Kasumi-1 (cell line): ENCODE measurements at places on chromosomes 16 and 17.

- no peak for DNase-seq
Observed at GRCh38 chr17:74385201-74385600, 17.9 kb downstream of the GPR142 start.

DNA sequence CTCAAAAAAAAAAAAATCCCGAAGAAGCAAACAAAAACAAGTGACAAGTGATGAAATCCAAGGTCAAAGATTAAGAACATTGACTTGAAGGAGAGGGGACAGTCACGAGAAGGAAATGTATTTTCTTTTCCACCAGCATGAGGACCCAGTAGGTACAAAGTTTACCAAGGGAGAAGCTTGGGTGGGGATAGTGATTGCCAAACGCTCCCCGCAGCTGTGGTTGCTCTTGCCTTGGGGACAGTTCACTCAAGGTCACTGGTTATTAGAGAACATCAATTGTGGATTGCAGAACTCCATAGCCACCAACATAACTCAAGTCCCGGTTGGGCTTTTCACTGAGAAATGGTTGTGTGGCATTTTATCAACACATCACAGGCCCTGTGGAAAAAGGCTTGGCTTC lies 27.0 kb downstream of the RSL1D1 start:
- no peak for DNase-seq

DNA sequence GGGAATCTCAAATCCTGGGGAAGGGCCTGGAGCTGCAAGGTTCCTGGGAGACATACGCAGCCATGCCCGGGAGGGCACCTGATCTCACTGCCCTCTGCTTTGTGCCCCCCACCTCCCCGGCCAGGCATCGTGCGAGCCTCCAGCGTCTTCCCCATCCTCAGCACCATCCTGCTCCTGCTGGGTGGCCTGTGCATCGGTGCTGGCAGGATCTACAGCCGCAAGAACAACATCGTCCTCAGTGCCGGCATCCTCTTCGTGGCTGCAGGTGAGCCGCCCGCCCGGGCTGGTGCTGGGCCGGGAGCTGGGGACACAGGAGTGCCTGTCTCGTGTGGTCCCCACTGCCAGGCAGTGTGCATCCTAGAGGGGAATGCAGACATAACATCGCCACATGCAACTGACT lies 19.6 kb upstream of the CACNG1 start:
- DNase-seq, result no peak

DNA sequence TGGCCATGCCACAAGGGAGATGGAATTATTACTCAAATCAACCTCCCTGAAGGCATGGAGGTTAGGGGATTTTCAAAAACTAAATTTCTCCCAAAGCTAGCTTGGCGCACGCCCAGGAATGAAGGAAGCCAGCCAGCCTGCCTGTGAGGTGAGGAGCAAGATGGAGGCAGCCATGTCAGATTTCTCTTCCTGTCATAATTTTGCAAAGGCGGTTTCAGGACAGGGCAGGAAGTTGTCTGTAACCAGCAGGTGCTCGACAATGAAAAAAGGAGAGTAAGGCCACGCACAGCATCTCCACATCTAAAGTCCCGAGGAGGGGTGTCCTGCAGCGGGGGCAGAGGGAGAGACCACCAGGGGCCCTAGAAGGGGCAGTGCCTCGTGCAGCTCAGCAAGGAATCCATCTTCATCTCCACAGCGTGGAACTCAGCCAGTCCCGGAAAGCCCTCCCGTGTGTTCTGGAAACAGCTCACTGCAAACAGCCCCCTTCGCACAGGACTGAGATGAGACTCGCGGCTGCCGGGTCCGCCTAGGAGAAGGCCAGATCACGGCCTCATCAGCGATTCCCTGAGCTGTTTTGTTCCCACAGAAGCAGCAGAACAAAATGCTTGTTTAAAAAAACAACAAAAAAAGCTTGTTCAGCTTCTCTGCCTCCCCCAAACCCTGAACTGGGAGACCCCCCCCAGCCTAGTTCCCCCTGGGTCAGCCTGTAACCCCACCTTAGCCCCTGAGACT lies 47.8 kb downstream of the SLC7A5 start:
- no peak for DNase-seq

DNA sequence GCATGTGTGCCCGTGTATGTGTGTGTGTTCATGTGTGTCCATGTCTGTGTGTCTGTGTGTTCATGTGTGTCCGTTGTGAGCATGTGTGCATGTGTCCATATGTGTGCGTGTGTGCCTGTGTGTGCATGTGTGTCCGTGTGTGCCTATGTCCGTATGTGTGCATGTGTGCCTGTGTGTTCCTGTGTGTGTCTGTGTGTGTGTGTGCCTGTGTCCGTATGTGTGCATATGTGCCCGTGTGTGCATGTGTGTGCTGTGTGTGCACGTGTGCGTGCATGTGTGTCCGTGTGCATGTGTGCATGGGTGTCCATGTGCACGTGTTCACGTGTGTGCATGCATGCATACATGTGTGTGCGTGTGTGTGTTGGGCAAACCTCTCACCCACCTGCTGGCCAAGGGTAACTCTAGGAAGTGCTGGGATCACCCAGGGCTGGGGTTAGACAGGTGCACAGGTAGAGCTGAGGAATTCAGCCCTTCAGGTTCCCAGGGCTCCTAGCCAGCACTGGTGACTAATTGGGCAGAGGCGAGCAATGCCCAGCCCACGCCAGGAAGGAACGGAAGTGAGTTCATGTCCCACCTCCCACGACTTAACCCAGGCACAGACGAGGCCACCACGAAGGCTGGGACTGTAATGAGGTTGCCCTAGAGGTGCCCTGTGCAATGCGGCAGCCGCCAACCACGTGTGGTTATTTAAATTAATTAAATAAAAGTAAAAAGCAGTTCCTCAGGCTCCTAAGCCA lies 8.2 kb upstream of the CSNK1D start:
- DNase-seq, result no peak

GRCh38 chr16:66717112-66717675 lies 20.7 kb upstream of the CMTM4 start:
- DNase-seq, result peak; percentile 79

GRCh38 chr17:34366529-34367107 lies 3.6 kb upstream of the CCL1 start:
- no peak for DNase-seq

DNA sequence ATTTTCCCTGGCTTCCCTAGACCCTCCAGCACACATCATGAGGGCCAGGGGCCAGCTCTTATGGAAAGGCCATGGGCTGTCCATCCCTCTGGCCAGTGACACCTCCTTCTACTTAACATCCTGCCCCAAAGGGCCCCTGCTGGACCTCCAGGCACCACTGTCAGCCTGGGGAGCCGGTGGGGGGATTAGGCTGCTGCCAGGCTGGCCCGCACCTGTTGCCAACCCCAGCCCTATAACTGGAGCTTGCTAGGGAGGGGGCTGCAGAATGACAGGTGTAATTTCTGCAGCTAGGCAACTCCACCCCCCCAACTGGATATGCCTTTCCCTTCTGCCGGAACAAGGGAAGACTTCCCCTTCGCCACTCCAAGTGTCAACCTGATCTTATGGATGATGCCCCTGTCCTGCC lies 12.5 kb downstream of the RARA start:
- DNase-seq, result no peak

DNA sequence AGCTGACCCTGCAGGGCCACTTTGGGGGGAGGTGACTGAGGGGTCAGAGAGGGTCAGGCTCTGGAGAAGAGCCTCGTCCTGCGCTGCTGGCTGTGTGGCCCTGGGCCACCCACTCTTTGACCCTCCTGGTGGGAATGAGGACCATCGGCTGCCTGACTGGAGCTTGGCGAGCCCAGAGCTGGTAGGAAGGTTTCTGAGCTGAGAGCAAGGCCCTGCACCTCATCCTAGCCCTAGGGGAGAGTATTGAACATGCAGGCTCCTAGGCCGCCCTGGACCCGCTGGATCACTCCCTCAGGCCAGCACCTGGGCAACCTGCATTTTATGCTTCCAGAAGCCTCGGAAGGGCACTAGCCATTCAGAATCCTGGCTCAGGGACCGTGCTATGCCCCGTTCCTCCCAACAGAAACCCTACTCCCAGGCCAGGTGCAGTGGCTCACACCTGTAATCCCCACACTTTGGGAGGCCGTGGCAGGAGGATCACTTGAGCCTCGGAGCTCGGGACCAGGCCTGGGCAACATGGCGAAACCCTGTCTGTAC lies 14.5 kb downstream of the MAP2K3 start:
- no peak for DNase-seq

DNA sequence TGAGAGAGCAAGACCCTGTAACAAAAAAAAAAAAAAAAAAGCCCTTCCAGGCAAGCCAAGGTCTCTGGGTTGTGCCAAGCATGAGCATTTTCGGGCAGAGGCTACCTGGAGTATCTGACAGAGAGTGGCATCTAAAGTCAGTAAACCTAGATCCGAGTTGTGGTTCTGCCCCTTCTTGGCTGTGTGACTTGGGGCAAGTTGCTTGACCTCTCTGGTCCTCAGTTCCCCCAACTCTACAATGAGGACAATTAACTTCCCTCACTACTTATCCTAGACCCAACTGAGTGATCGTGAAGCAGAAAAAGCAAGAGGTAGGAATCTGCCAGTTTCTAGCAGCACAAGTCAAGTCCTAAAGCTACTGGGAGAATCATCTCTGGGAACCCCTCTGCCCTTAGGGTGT lies 34.4 kb downstream of the TMEM186 start:
- no peak for DNase-seq
